Dermis microvascular lymphatic vessel endothelial cell (primary cell): ENCODE measurements at places on chromosomes 6 and 20. TPM values are rescaled to one million over a fixed set of nuclear protein-coding genes. Genes with fewer than 3 reads are reported as not detected.
A peak's percentile ranks its signal among the peaks of the same experiment; 100 is the strongest.

Gene LTA
- total RNA-seq: not detected in 2 replicates

Gene PCK1
- total RNA-seq: not detected in 2 replicates

GRCh38 chr6:163408352-163408991 is 6.0 kb upstream of the QKI start:
- DNase-seq: no peak

Gene PNPLA1
- total RNA-seq: not detected in 2 replicates

Gene SAMD5
- 0.51 and 2.4 TPM in 2 replicates for total RNA-seq

DNA sequence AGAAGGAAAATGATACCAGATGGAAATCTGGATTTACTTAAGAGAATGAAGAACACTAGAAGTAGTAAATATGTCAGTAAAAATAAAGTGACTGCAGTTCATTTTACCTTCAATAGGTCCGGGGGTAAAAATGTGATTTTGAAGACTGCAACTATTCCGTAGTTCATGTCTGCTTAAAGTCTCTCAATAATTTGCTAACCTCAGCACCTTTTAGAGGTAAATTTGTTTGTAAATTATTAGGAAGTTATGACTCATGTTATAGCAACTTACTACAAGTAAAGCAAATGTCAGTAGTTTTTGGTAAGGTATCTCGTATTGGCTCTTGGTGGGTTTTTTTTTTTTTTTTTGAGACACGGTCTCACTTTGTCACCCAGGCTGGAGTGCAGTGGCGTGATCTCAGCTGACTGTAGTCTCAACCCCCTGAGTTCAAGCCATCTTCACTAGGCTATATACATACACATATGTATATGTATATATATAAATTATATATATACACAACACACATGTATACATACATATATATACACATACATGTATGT is 32.1 kb downstream of the BICRAL start:
- DNase-seq: no peak

Gene HTR1B
- total RNA-seq: 2.1 and 3.5 TPM in 2 replicates

DNA sequence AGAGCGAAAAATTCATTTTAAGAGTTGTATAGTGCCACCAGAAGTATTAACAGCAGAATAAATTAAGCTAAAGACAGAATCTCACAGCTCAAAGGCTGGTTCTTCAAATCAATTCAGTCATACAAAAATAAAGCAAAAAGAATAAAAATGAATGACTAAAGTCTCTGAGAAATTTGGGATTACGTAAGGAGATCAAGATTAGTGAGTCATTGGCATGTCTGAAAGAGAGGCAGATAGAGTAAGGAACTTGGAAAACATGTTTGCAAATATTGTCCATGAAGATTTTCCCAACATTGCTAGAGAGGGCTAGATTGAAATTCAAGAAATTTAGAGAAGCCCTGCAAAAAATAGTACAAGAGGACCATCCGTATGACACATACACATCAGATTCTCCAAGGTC is 1413.9 kb upstream of the ADGRB3 start:
- DNase-seq: no peak

DNA sequence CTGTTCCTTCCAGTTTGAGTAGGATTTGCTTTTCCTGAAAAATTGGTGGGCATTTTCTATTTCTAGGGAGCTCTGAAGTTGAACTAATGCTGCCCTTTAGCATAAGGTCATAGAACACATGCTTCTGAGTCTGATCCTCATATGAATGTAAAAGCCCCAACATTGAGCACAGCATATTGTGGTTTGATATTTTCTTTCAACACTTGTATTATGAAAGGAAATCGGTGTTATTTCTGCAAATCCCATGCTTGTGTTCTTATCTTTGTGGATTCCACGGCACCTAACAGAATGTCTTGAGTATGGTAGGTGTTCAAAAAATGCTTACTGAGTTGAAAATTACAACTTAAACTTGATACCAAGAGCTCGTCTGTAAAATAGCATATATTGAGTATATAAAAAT is 85.8 kb downstream of the TRMT11 start:
- peak; percentile 5 for DNase-seq

GRCh38 chr6:39901116-39901655 is 33.1 kb downstream of the MOCS1 start:
- no peak for DNase-seq

Gene B3GAT2
- not detected in 2 replicates for total RNA-seq

Gene COL9A3
- total RNA-seq: 0.38 and 1.0 TPM in 2 replicates

Gene ZNF311
- total RNA-seq: under 0.01 and 0.13 TPM in 2 replicates

DNA sequence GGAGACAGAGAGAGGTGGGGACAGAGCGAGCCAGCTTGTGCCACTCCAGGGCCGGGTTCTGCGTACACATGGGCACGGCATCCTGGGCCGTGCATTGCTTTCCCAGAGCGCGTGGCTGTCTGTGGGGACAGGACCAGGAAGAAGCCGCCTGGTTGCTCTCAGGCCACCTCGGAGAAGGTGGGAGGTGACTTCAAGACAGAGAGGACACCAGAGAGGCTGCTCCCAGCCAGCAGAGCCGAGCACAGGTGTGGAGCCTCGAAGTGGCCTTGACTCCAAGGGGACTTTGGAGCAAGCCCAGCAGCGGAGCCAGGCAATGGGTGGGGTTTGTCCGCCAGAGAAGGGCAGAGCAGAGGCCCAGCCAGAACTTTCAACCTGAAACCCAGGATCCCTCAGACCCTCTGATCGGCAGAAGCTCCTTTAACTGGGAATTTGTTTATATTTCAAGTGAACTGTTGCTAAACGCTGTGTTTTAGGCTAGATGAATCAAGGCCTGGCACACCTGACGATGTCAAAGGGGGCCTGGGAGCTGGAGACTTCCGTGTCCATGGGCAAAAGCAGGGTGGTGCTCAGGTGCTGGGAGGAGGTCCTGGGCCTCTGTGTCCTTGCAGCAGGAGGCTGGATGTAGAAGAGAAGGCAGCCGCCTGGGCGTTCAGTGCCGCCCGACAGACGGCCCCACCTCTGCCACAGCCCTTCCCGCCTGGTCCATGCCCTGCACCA is 262.1 kb downstream of the DLL1 start:
- no peak for DNase-seq

GRCh38 chr6:135236732-135237131 is 55.6 kb downstream of the MYB start:
- DNase-seq: no peak

Gene MC3R
- total RNA-seq: not detected in 2 replicates

Gene KIFC1
- total RNA-seq: 9.9 and 16.7 TPM in 2 replicates

- no peak for DNase-seq
Observed at GRCh38 chr6:1593286-1593957, 16.3 kb upstream of the FOXC1 start.

GRCh38 chr20:61299618-61300017 is 47.6 kb downstream of the CDH4 start:
- no peak for DNase-seq

Gene ANKRD66
- not detected in 2 replicates for total RNA-seq

DNA sequence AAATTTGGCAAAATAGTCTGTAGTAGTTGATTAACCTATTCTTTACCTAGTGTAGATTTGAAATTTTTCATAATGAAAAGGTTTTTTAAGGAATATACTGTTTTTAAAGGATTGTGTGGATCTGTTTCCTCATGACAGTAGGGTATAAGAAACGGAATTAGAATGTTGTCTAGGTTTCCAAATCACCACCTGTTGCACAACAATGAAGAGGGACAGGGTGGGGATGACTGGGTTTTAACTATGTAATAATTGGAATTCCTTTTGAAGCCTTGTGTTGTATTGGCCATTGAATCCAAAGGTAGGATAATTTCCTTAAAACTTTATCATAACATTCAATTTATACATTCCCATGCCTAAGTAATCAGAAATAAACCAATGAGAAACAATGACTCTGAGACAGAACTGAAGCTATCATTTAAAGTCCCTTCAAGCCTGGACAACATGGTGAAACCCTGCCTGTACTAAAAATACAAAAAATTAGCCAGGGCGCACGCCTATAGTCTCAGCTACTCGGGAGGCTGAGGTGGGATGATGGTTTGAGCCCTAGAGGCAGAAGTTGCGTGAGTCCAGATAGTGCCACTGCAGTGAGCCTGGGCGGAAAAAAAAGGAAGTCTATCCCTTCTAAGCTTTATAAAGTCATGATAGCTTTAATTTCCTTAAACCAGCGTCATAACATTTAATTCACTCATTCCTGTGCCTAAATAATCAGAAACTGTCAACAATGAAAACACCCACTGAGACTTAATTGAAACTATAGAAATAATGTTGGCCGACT is 18.3 kb upstream of the SLC17A5 start:
- DNase-seq: no peak

DNA sequence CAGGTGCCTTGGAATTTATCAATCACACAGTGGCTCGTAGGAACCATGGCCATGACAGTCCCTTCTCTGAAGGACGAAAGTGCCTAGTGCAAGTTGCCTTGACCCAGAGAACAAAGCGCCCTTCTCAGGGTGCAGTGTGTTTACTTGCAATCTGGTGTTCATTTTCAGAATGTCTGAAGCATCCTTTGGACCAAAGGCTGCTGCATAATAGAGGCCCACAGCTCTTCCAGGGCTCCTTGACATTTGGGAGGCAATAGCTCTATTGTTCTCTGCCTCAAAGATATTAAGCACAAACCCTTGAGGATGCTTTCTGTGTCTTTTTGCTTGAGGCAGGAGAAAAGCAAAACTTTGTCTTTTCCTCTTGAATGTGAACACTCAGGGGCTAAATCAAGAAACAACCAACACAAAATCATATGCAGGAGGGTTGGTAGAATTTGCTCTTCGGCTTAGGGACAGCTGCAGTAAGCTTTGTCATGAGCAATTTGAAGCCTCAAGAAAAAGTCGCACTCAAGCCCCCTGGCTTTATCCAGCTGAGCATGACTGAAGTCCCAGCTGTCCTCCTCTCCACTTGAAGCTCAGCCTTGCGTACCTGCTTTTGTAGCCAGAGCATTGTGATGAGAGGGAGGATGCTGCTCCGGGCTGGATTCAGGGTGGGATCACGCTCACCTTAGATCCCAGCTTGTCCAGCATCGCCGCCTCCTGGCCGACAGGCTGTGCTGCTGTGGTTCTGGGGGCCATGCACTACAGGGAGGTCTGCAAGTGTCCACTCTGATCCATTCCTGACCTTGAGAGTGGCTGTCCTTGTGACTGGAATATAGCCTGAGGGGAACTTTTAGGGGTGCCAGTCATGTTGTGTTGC is 495.4 kb downstream of the CDH26 start:
- no peak for DNase-seq

DNA sequence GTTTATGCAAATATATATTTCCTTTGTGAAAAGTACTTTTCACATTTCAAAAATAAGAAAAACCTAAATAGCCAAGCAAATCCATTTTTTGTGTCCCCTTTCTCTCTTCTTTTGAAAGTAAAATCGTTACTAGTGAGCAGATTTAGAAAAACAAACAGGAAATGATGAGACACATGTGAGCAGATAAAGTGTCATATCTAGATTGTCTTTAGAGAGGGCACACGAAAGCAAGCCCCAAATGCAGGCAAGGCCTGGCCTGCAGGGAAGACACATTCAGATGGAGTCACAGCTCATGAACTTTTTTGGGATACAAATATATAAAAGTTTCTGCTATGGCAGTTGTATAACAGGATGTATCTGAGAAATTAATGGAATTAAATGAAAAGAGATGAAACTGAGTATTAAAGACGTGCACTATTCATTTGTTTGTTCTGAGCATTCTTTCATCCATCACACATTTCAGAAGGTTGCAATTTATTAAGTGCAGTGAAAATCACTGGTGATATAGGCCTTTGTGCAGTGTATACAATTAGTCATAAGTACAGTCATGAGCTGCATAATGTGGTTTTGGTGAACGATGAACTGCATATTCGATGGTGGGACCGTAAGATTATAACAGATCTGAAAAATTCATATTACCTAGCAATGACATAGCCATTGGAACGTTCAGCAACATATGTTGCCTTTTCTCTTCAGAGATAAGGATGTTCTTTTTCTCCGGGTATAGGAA is 101.4 kb downstream of the PACRG start:
- no peak for DNase-seq

DNA sequence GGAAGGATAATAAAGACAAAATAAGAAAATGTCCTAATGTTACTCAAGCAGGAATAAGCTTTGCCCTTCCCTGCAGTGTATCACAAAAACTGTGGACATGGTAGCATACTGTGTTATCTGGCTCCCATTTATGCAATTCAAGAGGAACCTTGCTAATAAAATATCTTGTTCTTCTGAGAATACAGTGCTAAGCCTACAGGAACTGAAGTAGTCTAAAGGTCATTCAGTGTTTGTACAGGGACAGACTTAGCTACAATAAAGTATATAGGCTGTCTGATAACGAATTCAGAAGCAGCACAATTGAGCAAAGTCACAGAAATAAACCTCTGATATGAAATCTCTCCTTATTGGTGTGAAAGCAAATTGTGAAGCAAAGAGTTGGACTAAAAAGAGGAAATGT is 59.6 kb upstream of the SDHAF4 start:
- DNase-seq: no peak

GRCh38 chr6:41649596-41649995 is 11.3 kb downstream of the MDFI start:
- no peak for DNase-seq

- no peak for DNase-seq
Observed at GRCh38 chr6:119277052-119277451, 72.5 kb downstream of the MAN1A1 start.

- DNase-seq: no peak
Observed at GRCh38 chr6:163538331-163538730, 123.8 kb downstream of the QKI start.

GRCh38 chr6:96923871-96924493 is 546 bp upstream of the KLHL32 start:
- no peak for DNase-seq

GRCh38 chr6:3351829-3352524 is 93.2 kb downstream of the PSMG4 start:
- no peak for DNase-seq

- peak; percentile 10 for DNase-seq
Observed at GRCh38 chr20:24160563-24161281, 172.1 kb upstream of the GGTLC1 start.

GRCh38 chr6:84093441-84094435 is 60.2 kb downstream of the MRAP2 start:
- DNase-seq: no peak

DNA sequence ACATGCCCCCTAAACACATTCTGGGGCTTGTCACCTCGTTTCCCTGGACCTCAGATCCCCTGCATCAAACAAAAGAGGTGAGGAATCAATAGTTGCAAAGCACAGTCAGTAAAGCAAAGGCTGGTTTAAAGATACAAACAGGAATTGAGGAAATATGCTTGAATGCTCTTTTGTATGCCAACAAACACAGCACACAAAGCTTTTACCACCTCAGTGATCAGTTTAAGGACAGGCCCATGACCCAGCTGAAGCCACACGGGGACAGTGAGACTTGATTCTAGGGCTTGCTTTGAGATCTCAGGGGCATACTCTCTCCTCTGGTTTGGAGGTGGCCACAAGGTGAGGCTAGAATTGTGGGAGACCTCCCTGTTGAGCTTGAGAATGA is 182.9 kb upstream of the CST7 start:
- no peak for DNase-seq

Gene NMBR
- not detected in 2 replicates for total RNA-seq
